Renal cortex interstitium (tissue), 15 donors: ENCODE measurements at places on chromosomes 5 and 9. TPM values are rescaled to one million over a fixed set of nuclear protein-coding genes. Genes with fewer than 3 reads are reported as not detected.

CAMSAP1 gene
- polyA plus RNA-seq = 26.8 TPM

TLE1 gene
- 76.6 TPM for polyA plus RNA-seq

SPINK7 gene
- polyA plus RNA-seq = 0.19 TPM

C9orf72 gene
- polyA plus RNA-seq = 25.2 TPM

GPR151 gene
- not detected for polyA plus RNA-seq

PDLIM4 gene
- polyA plus RNA-seq = 21.2 TPM

DMRT2 gene
- 4.0 TPM for polyA plus RNA-seq

NPDC1 gene
- polyA plus RNA-seq = 38.4 TPM

FCN1 gene
- polyA plus RNA-seq = 3.7 TPM

CDX1 gene
- polyA plus RNA-seq = 0.75 TPM

SMC2 gene
- polyA plus RNA-seq = 49.9 TPM

PCDHGC3 gene
- polyA plus RNA-seq = 90.0 TPM

TSLP gene
- polyA plus RNA-seq = 0.07 TPM

UBAP1 gene
- polyA plus RNA-seq = 53.8 TPM

FAM153A gene
- 0.42 TPM for polyA plus RNA-seq

SV2C gene
- 0.23 TPM for polyA plus RNA-seq

AOPEP gene
- 63.4 TPM for polyA plus RNA-seq

HDAC3 gene
- 99.0 TPM for polyA plus RNA-seq

LHFPL2 gene
- polyA plus RNA-seq = 50.3 TPM

ADAMTS12 gene
- polyA plus RNA-seq = 18.5 TPM
